CD4-positive, alpha-beta T cell treated with Interferon gamma for 1 hour (primary cell): ENCODE measurements at places on chromosomes 3 and 15.

- no peak for DNase-seq
Observed at GRCh38 chr3:73448761-73449301, 175.9 kb downstream of the PDZRN3 start.

GRCh38 chr15:52617026-52617425, 48.2 kb upstream of the ARPP19 start:
- no peak for DNase-seq

DNA sequence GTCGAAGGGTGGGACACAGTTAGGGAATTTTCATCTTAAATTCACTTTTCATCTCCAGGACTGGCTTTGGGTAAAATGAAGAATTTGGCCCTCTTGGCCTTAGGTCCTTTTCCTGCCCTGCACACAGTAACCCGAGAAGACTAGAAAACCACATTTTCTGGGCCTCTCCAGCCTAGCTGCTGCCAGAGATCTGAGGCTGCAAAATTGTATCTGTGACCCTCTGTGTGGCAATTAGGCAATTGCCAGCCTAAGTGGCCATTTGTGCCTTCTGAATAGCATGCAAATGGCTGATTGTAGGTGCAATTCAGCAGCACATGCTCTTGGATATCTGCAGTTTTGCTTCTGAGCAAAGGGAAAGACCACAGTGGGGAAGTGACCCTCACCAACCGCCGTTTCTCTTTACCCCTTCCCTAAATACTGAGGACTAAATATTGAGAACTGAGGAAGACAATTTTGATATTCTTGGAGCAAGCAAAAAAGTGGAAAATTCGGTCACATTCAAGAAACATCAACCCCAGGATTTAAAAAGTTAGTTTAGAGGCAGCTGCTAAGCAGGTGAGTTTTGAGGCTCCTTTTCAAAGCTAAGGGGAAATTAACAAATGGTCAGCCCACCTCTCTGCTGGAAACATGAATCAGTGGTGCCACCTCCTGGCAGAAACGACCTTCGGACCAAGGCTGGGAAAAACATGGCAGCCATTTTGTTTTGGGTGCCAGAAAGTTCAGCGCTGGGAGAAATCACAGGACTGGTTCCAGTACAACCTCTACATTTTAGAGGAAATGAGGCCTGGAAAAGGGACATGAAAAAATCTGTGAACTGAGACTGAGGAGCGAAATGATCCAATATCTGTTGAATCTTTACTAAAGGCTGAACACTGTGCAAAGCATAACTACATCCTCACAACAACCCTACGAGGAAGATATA, 56.6 kb upstream of the PRTG start:
- no peak for DNase-seq

- no peak for DNase-seq
Observed at GRCh38 chr15:57537072-57537471, 54.6 kb upstream of the MYZAP start.

GRCh38 chr3:123419850-123420297, 29.0 kb downstream of the ADCY5 start:
- no peak for DNase-seq

GRCh38 chr3:53845103-53845880, 927 bp downstream of the CHDH start:
- DNase-seq, result no peak

- no peak for DNase-seq
Observed at GRCh38 chr3:113179235-113179824, 32.0 kb upstream of the BOC start.

GRCh38 chr3:27978440-27978839, 256.3 kb upstream of the EOMES start:
- DNase-seq, result no peak

GRCh38 chr3:25834346-25834745, 44.5 kb downstream of the OXSM start:
- no peak for DNase-seq

GRCh38 chr3:76177610-76178009, 392.3 kb upstream of the ZNF717 start:
- DNase-seq, result no peak

- DNase-seq, result no peak
Observed at GRCh38 chr3:189896533-189896932, 224.2 kb downstream of the P3H2 start.

DNA sequence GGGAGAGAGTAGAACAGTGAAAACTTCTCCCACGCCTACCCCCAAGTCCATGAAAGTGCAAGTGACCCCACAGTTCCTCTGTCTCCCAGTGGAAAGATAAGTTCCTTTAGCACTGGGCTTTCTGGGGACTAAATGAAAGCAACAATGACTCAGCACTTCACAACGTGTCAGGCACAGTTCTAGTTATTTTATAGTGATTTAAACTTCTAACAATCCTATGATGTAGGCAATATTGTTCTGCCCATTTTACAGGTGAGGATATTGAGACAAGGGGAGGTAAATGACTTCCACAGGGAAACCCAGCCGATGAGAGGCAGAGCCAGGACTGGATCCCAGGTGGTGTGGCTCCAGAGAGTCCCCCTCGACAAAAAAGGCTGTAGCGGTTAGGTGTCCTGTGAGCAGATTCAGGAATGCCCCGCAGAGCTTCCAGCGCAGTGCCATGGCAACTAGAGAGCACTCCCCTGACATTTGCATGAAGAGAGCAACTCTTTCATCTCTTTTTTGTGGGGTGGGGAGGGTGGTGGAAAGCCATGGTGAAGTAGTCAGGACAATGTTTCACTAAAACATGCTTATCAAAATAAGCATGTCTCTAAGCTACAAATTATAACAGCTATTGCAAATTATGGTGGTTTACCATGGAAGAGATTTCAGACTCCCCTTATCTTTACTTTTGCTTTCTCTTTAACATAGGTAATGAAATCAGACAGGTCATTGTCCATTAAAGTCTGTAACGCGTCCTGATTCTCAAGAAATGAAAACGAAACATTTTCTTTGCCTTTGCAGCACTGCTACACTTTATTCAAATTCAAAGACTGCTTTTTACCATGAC, 62.1 kb downstream of the NR2F2 start:
- no peak for DNase-seq

DNA sequence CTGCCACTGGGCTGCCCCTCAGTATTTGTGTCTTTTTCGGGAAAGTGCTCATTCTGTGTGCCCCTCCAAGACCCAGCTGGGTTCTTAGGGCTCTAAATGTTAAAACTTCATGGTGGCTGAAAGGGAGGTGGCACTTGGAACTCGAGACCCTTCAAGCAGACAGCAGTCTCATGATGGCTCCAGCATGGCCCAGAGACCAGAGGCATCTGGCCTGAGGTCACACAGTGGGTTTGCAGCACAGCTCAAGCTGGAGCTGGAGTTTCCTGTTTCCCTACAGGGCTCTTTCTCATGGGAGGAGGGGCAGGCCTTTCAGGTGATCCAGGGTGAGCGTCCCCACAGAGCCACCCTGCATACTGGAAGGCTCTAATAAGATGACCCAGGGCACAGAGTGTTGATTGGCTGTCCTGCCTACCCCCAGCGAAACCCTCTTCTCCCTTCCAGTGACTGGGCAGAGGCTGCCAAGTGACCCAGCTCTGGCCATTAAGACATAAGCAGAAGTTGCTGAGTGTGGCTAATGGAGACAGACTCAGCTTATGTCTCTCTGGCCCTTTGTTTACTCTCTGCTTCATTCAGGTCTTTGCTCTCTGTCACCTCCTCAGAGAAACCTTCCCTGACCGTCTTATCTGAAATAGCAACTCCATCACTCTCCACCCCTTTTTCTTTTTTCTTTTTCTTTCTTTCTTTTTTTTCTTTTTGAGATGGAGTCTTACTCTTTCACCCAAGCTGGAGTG, 166.6 kb upstream of the SMAD3 start:
- DNase-seq, result no peak

DNA sequence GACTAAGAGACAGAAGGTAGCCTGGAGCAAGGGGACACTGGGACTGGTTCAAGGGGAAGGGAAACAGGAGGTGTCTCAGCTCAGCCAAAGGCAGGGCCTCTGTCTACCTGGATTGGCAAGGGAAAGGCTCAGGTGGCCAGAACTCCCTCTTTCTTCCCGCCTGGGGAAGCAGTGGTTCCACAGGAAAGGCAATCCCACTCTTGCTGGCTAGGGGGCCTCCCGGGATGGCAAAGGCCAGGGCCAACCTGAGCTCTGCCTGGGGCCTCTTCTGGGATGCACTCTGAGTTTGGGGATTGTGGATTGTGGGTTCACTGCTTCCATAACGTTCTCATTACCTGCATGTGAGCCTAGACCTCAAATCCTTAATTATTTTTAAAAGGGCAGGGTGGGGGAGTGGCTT, 13.0 kb upstream of the PARP6 start:
- DNase-seq, result no peak

DNA sequence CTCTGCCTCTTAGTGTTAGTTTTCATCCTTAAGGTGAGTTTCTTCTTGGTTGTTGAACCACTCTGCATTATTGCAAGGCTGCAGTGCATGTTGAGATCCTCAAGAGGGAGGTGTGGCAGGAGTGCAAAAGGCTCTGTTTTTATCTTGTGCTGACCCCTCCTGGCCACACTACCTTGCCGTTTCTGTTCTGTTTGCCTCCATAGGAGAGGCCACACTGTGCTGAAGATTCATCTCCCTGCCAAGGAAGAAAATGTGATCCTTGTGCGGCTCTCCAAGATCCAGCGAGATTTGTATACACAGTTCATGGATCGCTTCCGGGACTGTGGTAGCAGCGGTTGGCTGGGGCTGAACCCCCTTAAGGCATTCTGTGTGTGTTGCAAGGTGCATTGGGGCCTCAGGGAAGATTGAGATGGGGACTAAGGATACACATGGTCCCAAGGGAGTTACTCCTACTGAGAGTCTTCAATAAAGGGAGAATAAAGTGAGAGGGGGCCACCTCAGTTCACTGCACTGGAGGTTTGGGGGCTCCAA, 33.0 kb upstream of the TEX264 start:
- peak; percentile 8 for DNase-seq

GRCh38 chr3:148883163-148883562, 18.1 kb downstream of the CPA3 start:
- no peak for DNase-seq

DNA sequence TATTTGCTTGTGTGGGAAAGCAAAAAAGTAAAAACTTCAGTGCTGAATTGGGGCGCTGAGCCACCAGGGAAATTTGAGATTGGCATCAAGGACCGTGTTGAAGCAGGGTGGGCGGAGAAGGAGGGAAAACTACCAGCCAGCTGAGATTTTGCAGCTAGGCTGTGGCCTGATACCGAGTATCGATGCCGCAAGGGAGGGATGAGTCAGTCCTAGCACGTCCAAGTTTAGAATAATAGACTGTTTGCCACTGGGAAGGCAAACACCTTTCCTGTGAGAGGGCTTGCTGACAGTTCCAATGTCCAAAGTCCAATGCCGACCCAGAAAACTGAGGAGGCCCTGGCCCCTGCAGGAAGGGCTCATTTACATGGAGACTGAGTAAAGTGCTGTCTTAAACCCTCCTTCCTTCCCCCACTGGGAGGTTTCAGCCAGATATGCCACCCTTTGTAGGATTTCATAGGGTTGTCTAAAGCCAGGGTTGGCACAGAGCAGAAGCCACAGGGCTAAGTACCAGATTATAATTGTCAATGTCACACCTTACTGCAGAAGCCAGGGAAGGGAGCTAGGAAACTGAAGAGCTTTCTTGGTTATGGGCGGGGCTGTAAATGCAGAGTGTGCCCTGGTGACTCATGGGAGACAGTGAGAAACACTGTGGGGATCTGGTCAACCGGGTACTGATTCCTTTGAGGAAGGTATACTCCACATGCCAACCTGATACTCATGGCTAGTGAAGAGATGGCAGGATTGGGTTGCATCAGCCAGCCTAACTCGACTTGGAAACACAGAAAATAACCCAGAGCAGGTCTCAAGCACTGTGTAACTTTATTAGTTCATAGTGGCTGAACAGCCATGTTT, 28.4 kb upstream of the PIK3CB start:
- peak; percentile 25 for DNase-seq

GRCh38 chr3:73674280-73674679, 49.5 kb upstream of the PDZRN3 start:
- DNase-seq, result no peak

- DNase-seq, result no peak
Observed at GRCh38 chr15:66780172-66780972, 78.3 kb downstream of the SMAD6 start.

DNA sequence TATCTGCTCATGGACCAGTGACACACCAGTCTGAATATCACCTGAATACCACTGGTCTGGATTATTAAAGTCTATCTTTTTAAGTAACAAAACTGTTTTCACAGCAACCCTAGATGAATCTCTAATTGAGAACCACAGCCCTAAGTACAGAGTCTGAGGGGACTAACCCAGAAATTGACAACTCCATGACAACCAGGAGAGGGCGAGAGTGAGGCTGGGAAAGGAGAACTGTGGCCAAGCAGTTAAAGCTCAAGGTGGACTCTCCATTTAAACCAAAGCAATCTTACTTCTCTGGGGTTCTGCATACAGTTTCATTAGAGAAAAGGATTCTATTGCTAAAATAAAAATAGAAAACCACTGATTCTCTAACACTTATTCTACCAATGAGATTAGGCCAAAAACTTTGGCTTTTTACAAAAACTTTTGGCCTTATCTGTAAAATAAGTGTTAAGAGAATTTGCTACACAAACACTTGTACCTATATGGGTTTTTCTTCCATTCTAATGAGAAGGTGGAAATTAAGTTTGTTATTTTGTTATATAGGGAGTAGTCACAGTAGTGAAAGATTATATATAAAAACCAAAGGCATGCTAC, 11.4 kb downstream of the NEK10 start:
- peak; percentile 45 for DNase-seq

DNA sequence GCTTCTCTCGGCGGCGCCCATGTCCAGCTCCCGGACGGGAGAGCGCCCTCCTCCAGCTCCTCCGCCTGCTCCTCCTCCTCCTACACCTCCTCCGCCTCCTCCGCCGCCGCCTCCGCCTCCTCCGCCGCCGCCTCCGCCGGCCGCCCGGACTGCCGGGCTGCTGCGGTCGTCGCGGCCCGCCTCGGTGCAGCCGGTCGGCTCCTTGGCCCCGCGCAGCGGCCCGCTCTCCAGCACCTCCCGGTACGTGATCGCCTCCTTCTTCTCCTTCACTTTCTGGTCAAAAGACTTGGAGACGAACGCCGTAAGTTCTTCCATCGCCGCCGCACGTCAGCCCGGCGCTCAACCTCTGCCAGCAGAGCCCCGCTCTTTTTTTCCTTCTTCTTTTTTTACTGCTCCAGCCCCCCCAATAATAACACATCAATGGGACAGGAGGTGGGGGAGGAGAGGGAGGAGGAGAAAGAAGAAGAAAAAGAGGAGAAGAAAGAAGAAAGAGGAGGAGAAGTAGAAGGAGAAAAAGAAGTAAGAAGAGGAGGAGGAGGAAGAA, 438 bp downstream of the SHOX2 start:
- DNase-seq, result no peak

GRCh38 chr3:43584043-43584826, 37.6 kb downstream of the ANO10 start:
- no peak for DNase-seq

DNA sequence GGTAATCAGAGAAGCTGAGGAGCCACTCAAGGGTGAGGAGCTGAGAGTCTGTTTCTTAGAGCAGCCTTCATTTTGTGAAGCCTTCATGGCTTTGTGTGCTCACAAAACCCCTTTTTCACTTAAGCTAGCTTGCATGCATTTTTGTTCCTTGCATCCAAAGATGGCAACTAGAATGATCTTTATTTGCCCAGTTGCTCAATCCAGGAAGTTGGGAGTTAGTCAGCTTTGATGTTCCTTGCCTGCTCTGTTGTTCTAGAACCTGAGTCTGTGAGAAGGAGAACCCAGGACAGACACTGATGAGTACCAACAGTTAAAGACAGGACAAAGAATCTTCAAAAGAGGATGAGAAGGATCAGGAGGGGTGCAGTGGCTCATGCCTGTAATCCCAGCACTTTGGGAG, 81.8 kb downstream of the IL20RB start:
- DNase-seq, result no peak
